Left lung (tissue), 14 donors: ENCODE measurements at places on chromosomes 16 and 17. TPM values are rescaled to one million over a fixed set of nuclear protein-coding genes. Genes with fewer than 3 reads are reported as not detected.

DNA sequence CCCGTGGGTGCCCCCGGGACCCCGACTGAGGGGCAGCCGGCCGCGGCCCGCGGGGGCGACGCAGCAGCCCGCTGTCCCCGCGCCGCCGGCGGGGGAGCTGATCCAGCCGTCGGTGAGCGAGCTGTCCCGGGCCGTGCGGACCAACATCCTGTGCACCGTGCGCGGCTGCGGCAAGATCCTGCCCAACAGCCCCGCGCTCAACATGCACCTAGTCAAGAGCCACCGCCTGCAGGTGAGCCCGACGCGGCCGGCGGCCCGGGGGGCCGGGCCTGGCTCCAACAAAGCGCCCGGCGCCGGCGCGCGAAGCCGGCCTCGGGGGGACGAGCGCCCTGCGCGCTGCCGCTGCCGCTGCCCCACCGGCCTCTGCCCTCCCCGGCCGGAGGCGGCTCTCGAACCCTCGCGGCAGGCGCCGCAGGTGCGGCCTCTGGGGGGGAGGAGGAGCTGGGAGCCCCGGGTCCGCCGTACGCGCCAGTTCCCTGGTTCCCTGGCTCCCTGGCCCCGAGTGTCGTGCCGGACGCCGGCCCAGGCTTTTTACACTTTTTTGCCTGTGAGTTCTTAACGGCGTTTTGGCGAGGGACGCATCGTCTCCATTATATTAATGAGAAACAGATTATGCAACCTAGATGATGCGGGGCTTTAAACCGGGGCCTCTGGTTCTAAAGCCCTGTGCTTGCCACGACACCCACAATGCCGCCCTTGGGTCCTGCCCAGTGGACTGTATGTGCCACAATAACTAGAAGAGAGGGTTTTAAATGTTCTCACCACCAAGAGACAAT lies 521 bp downstream of the ATMIN start:
- peak overlapping the region; percentile 55 for H3K4me3 ChIP-seq
- H3K27me3 ChIP-seq: no peaks in the 10 kb centered on the region
- H3K36me3 ChIP-seq: no peaks in the 10 kb centered on the region
- peak; percentile 41 for DNase-seq

DNA sequence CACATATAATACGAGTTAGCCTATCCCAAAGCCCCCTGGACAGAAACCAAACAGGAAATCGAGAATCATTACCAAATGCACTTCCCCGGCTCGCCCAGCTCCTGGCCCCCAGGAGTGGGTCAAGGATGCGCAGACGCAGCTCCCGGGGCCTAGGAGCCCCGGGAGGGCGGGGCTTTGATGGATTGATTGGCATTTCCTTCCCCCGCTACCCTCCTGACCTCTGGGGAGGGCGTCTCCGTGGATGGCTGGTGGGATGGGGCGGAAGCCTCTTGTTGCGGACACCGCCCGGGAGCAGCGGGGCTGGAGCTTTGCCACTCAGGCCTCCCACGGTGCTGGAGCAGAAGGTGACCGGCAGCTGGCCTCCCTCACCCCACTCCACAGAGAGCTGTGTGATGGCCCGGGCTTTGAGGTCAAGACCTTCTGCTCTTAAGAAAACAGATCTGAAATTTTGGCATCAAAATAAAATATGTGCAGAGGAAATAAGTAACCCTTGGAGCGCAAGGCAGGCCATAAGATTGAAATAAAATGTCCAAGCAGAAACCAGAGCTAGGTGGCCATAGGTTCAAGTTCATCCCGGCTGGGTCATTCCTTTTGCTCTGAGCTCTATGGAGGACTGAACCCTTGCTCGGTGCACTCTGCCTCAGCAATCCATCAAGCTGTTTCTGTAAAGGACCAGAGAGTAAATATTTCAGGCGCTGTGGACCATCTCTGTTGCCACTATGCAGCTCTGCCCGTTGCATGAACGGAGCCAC lies 262.3 kb downstream of the SOX9 start:
- no peak overlapping the region for H3K4me3 ChIP-seq
- H3K36me3 ChIP-seq: no peaks in the 10 kb centered on the region
- DNase-seq: no peak
- H3K27me3 ChIP-seq: no peaks in the 10 kb centered on the region
- no peaks in the 10 kb centered on the region for H3K4me1 ChIP-seq
- H3K27ac ChIP-seq: no peak overlapping the region

DNA sequence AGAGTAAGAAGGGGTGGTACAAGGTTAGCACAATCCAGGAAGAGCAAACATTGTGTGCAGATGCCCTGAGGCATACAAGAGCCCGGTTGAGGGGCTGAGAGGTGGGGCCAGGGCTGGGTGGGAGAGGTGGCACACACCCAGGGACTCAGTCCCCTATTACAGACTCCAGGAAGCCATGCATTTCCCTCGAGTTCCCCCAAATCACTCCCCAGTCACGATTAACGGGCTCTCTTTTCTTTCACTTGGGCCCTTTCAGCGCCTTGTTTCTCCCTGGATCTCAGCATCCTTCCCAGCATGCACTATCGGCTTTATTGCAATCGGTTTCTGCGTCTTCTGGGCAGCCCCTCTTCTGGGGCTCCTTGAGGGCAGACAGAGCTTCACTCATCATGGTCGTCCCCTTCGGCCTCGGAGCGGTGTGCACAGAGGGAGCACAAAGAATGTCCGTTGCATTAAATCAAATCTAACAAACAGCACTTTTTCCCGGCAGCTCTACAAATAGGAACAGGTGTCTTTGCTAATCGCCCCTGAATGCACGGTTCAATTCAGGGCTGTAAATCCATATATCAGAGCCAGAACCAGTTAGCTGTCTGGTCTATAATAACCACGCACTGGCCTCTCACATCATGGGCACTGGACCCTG lies 184.6 kb upstream of the HSBP1 start:
- DNase-seq: no peak
- H3K4me1 ChIP-seq: no peaks in the 10 kb centered on the region
- no peak overlapping the region for H3K27ac ChIP-seq
- H3K27me3 ChIP-seq: no peaks in the 10 kb centered on the region

- no peaks in the 10 kb centered on the region for H3K36me3 ChIP-seq
- no peaks in the 10 kb centered on the region for H3K27me3 ChIP-seq
- no peak overlapping the region for H3K4me3 ChIP-seq
Measured at GRCh38 chr17:79956853-79957252, 78.8 kb downstream of the TBC1D16 start.

DNA sequence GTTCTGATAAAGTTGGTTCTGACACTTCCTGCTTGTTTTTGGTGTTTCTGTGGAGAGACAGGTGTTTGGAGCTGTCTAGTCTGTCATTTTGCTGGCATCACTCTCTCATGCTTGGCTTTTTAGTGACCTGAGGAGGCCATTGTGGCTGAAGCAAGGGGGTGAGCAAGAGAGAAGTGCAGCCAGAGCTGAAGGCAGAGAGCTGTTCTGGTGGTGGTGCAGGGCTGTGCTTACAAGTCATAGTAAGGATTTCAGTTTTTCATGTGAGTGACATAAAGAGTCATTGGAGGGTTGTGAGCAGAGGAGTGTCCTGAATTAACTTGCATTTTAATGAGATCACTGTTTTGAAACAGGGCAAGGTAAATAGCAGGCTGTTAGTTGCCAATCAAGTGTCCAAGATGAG lies 97.5 kb downstream of the CHD9 start:
- H3K4me1 ChIP-seq: peaks cover 11% of the 10 kb centered on the region
- H3K4me3 ChIP-seq: no peak overlapping the region
- DNase-seq: no peak
- no peaks in the 10 kb centered on the region for H3K27me3 ChIP-seq
- H3K36me3 ChIP-seq: peaks cover 6% of the 10 kb centered on the region
- H3K27ac ChIP-seq: no peak overlapping the region

Gene TSPAN10
- 1.6 TPM for total RNA-seq

Gene CHRNE
- total RNA-seq: 4.9 TPM

Gene CLEC19A
- total RNA-seq: 0.44 TPM

GRCh38 chr16:63312346-63312745 lies 1276.1 kb upstream of the CDH8 start:
- no peak overlapping the region for H3K4me3 ChIP-seq
- H3K36me3 ChIP-seq: no peaks in the 10 kb centered on the region
- H3K27ac ChIP-seq: no peak overlapping the region

GRCh38 chr16:87324411-87325275 lies 7.5 kb upstream of the C16orf95 start:
- no peak overlapping the region for H3K4me3 ChIP-seq
- peaks cover 10% of the 10 kb centered on the region for H3K4me1 ChIP-seq
- H3K27ac ChIP-seq: no peak overlapping the region
- H3K36me3 ChIP-seq: no peaks in the 10 kb centered on the region

GRCh38 chr17:36846410-36847292 lies 90.6 kb upstream of the LHX1 start:
- no peaks in the 10 kb centered on the region for H3K36me3 ChIP-seq
- no peak overlapping the region for H3K27ac ChIP-seq
- H3K4me1 ChIP-seq: no peaks in the 10 kb centered on the region

- H3K4me1 ChIP-seq: peaks cover 55% of the 10 kb centered on the region
- no peak overlapping the region for H3K4me3 ChIP-seq
- peaks cover 41% of the 10 kb centered on the region for H3K36me3 ChIP-seq
- peak overlapping the region; percentile 75 for H3K27ac ChIP-seq
- DNase-seq: peak; percentile 71
Measured at GRCh38 chr16:48537909-48538745, 71.9 kb downstream of the N4BP1 start.

DNA sequence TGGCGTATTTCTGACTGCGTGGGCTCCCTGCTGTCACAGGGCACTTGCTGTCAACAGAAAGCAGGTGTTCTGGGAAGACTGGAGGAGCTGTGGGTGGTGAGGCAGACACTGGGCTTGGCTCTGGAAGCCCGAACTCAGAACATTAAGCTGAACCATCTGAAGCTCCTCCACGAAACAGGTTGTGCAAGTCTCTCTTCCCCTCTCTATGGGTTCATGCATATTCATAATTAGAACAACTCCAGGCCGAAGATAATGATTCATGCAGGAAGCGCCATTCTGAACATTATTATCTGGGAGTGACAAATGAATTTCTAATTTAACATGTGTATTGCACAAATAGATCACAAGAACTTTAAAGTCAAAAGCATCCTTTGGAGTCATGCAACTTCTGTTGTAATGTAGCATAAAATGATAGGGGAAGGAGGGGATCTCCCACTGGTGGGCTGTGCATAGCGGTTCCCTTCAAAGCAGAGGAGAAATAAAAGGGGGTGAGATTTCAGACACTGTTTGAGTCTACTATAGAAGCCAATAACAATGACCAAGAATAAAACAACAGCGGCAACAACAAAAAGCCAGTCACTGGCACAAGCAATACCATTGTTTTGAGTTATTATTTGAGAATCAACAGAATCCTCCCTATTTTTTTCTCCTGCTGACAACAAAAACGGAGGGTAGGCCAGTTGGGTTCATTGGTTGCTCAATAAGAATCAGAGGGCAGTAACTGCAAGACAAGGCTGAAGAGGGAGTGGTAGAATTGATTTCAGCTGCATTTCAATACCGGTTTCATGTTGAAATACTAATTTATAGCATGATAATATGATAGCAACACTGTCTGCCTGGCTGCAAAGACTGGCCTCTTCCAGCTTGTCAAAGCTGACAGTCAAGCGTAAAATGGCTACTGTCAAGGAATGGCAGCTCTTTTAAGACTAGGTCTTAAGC lies 407.3 kb downstream of the XYLT1 start:
- no peaks in the 10 kb centered on the region for H3K27me3 ChIP-seq
- H3K4me1 ChIP-seq: no peaks in the 10 kb centered on the region
- no peaks in the 10 kb centered on the region for H3K36me3 ChIP-seq
- no peak overlapping the region for H3K4me3 ChIP-seq

DNA sequence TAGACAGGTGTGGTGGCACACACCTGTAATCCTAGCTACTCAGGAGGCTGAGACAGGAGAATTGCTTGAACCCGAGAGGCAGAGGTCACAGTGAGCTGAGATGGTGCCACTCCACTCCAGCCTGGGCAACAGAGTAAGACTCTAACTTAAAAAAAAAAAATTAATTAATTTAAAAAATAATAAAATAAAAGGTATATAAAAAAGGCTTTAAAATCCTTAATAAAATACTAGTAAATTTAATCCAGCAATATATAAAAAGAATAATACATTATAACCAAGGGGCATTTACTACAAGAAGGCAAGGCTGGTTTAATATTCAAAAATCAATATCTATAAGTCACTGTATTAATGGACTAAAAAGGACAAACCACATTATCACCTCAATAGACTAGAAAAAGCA lies 44.8 kb upstream of the MNT start:
- H3K27me3 ChIP-seq: no peaks in the 10 kb centered on the region
- H3K27ac ChIP-seq: no peak overlapping the region
- no peak overlapping the region for H3K4me3 ChIP-seq
- no peak for DNase-seq
- no peaks in the 10 kb centered on the region for H3K4me1 ChIP-seq

GRCh38 chr16:73190688-73191659 lies 143.0 kb upstream of the ZFHX3 start:
- DNase-seq: no peak
- H3K27ac ChIP-seq: no peak overlapping the region
- H3K4me1 ChIP-seq: no peaks in the 10 kb centered on the region
- H3K27me3 ChIP-seq: no peaks in the 10 kb centered on the region
- H3K4me3 ChIP-seq: no peak overlapping the region

Gene RAP1GAP2
- total RNA-seq: 12.0 TPM

Gene PRSS33
- not detected for total RNA-seq

DNA sequence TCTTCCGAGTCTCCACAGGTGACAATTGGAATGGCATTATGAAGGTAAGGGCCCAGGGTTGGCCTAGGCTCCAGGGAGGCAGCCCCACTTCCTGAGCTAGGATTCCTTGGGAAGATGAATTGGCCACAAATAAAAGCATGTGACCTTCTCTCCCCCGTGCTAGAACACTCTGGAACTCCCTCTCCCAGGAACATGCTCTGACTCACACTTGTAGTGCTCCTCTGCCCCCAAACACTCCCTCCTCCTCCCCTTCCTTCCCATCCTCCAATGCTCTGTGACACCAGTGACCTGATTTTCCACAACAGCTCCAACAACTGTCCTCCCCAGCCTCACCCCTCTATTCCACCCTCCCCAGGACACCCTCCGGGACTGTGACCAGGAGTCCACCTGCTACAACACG lies 16.4 kb upstream of the ABCC3 start:
- H3K27me3 ChIP-seq: peaks cover 27% of the 10 kb centered on the region
- no peaks in the 10 kb centered on the region for H3K4me1 ChIP-seq
- H3K36me3 ChIP-seq: no peaks in the 10 kb centered on the region
- DNase-seq: no peak
- no peak overlapping the region for H3K27ac ChIP-seq
